ENCODE measurements at places on chromosomes 13 and 19.

DNA sequence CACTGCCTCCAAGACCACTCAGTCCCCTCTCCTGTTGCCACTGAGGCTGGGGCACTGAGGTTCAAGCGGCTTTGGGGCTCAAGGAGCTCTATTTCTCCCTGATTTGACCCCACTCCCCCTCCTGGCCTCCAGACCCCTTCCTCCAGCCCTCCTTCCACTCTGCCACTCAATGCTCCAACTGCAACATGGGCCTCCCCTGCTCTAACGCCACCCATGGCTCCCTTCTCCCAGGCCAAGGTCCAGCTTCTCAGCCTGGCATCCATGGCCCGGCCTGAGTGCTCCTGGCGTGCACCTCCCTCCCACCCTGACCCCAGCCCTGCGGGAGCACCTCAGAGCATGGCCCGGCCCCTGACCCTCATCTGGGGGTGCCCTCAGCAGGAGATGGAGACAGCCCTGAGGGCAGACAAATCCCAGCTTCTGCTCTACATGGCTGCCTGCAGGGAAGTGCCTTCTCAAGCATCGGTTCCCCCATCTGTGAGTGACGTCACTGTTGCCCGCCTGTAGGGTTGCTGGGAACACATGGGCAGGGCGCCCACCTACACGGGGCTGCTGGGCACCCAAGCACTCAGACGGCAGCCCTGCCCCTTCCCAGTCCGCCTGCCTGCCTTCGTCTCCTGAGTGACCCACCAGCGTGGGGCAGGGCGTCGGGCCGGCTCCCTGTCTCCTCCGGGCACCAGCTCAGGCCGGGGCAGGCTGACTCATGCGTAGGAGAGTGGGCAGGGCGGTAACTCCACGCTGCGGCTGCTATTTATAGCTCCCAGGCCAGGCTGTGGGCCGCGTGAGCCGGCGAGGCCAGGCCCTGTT, 1.6 kb upstream of the DIRAS1 start:
- DNase-seq = no peak

DNA sequence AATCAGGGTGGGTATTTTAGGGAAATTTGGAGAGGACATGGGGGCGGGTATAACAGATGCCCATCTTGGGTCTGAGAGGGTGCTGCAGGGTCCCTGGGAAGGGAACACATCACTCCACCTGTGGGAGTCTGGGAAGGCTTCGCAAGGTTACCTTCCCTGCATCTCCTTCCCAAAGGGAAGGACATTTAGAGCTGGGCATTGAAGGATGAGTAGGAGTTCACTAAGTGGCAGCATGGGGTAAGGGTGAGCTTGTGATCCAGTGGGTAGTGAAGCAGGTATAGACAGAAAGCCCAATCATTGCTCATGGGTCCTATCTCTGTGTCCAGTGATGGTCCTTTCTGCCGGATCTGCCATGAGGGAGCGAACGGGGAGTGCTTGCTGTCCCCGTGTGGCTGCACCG, 13.2 kb downstream of the MARCHF2 start:
- DNase-seq = no peak

- DNase-seq = no peak
Observed at GRCh38 chr19:43469160-43469480, 3.7 kb upstream of the LYPD3 start.

DNA sequence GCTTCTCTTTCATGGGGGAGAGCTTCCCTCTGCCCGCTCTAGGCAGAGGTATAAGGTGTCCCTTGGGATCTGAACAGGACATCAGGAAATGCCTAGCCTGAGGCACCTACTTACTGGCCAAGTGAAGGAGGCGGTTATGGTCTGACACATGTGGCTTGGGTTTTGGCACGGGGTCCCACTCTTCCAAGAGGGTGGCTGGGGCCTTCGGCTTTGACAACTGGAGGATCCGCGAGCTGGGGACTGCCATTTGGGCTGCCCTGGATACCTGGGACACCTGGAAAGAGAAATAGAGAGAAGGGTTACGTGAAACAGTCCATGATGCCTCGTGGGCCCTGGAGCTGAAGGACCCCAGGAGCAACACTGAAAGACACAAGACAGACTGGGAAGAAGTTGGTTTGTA, 22.4 kb upstream of the MIER2 start:
- no peak for DNase-seq

GRCh38 chr19:48713041-48713863, 6.3 kb downstream of the MAMSTR start:
- no peak for DNase-seq

DNA sequence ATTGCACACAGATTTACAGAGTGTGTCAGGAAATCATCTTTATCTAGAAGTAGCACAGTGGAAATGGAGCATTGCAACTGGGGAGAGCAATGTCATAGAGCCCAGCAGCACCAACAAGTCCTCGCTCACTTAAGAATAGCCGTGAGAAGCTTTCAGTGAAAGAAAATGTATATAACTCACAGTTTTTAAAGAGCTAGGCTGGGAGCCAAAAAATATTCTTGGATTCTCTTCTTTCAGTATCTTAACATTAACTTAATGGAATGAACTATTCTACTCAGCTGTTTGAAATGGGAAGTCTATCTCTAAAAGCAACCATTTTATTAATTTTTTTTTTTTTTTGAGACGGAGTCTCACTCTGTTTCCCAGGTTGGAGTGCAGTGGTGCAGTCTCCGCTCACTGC, 329.6 kb downstream of the COG6 start:
- no peak for DNase-seq

GRCh38 chr13:30495746-30496145, 30.0 kb upstream of the HMGB1 start:
- DNase-seq = no peak

- no peak for DNase-seq
Observed at GRCh38 chr19:18097993-18098890, 664 bp downstream of the MAST3 start.

DNA sequence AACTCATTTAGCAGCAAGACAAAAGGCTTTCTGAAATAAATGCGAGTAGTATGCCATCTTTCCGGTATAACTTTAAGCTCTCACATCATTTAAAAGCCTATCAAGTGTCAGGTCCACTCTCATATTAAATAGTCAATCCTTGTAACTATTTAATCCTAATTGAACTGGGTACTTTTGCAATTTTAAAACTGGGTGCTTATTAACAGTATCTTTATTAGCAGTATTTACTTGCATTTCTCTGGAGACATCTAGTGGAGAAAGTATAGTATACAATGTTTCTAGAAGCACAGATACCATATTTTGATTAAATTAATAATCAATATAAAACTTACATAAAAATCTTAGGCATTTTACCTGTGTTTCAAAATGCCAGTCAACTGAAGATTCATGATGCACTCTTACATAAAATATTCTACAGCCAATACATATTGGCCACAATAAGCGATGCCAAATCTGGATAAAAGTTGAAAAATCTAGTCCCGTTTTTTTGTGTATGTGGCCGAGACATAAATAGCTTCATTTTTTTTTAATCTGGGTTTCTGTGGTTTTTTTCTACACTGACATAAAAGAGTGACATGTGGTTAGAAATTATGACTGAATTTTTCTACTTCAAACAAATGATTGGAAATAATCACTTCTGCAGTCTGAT, 4.3 kb upstream of the POSTN start:
- DNase-seq = no peak

DNA sequence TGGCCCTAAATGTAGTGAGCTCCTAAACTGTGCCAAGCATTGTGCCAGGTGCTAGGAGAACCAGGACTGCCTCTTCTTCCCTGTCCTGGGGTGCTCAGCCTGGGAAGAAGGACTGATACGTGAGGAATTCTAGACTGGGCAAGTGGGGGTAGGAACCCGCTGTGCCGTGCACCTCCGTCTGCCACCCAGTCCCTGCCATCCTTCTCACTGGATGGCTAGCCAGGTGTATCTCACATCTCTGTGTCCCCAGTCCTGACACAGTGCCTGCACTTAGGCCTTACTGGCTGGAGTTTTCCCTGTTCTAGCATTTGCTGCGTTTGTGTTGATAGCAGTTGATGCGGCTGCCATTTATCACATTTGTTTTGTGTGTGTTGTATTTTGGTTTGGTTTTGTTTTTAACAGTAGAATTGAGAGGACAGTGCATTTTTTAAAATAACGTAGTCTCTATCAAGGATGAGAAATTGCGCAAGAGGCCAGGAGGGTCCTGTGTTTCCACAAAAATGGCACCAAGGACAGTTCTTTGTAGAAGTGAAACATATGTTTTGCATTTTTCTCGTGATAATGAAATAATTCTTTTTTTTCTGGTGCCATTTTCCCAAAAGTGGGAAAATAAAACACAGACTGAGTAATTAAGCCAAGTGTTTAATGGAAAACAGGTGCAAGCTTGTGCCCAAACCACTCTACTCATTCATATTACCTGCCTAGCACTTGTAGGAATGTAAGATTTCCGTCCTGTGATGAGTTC, 4.7 kb upstream of the GPR183 start:
- no peak for DNase-seq

DNA sequence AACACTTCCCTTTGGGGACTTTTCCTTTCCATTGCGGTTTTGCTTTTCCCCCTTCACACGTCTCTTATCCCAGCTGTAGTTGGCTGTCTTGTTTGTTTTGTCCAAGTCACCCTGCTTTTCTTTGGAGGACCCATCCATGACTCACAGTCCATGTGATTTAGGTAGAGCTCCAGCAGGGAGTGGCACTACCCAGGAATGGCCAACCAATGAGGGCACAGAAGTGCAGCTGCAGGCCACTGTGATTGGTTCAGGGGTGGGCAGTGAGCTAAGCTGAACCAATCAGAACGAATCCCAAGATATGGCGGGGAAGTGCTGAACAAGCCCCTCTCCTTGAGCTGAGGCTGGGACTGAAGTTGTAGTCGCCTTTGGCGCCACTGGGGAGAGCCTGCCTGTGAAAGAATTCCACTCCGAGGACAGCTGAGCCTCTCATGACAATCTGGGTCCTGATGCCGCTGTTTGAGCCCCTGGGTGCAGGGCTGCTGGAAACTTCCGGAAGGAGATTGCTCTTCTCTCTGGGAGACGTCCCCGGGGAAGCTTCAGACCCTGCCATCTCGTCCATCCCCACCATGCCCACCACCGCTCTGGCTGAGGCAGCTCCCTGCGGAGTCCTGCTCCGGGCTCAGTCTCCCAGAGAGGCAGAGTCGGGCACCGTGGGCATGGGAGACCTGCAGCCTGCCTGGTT, 62.9 kb upstream of the URI1 start:
- no peak for DNase-seq

GRCh38 chr13:58566176-58566575, 934.6 kb downstream of the PCDH17 start:
- DNase-seq = no peak

GRCh38 chr19:5865772-5866171, 4.6 kb downstream of the FUT5 start:
- DNase-seq = no peak

GRCh38 chr13:45416516-45417128, 1.6 kb downstream of the SLC25A30 start:
- no peak for DNase-seq

DNA sequence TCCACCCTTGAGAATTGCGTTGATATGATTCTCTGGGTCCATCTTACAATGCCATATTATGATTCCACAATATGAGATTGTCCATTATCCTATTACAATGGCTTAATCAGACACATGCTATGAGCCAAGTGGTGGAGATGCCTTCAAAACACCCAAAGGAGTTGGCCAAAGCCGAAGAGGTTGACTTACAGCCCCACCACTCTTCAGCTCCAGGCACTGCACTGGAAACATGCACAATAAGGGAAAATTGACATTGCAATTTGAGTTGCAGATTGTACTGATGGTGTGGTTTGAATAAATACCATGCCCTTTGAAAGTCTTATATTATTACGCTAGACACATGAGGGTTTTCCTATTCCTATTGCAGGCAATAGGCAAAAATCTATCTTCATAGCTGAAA, 75.4 kb upstream of the TNFSF11 start:
- no peak for DNase-seq

GRCh38 chr13:112483299-112483698, 104.7 kb downstream of the TUBGCP3 start:
- DNase-seq = no peak

GRCh38 chr19:12721656-12722565, 1.8 kb downstream of the TNPO2 start:
- DNase-seq = peak; percentile 37

DNA sequence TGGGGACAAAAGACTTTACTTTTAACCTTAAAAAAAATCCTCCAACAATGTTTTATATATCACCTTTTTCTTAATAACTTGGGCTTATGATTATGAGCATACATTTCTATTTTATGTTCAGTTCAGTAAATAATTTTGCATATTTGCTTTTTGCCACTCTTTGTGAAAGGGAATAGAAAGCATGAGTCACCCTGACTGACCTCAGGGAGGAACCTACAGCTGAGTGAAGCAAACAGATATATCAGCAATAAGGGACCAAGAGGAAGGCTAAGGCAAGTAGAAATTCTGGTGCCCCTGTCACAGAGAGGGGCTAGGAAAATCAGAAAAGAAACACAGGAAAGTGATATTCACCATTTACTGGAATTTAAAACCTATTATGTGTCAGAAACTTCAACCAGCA, 37.2 kb upstream of the SOHLH2 start:
- no peak for DNase-seq

GRCh38 chr19:14185158-14185557, 20.8 kb downstream of the ADGRL1 start:
- DNase-seq = no peak

DNA sequence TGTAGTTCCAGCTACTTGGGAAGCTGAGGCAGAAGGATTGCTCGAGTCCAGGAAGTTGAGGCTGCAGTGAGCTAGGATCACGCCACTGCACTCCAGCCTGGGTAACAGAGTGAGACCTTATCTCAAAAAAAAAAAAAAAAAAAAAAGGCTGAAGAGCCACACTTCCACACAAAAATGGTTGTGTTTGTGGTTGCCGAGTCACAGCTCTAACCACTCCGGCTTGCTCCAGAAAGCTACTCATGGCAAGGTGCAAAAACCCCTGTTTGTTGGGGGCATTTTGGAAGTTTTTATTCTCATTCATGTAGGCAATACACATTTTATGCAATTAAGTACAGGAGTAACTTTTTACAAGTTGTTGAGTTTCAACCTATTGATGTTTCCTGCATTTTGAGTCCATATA, 93.5 kb downstream of the INSR start:
- DNase-seq = no peak

Data from stimulated activated CD4-positive, alpha-beta T cell treated with anti-CD3 and anti-CD28 coated beads, Interleukin-4, amount 100 ng/mL, for 4 hours (primary cell).